ENCODE measurements at places on chromosomes 4 and X.

- no peak for DNase-seq
These were observed 78.9 kb upstream of the PSAPL1 start for GRCh38 chr4:7513671-7514070.

- peak; percentile 13 for DNase-seq
These were observed 855 bp downstream of the GPRASP2 start for GRCh38 chrX:102712981-102713625.

DNA sequence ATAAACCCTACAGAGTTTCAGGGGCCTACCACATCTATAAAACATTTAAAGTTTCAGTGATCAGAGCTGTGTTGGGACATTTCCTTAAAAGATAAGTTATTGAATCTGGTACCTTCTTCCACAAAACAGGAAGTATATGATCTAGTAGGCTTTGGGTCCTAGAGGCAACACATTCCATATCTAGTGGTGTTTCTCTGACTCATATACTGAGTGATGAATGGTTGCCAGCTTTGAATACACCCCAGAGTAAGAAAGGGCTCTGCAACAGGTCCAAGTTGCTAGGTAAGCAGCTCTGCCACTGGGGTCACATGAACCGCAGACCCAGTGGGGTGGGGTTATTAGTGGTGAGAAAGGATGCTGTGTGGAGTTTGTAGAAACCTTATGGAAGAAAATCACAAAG, 32.4 kb upstream of the BLTP1 start:
- no peak for DNase-seq

DNA sequence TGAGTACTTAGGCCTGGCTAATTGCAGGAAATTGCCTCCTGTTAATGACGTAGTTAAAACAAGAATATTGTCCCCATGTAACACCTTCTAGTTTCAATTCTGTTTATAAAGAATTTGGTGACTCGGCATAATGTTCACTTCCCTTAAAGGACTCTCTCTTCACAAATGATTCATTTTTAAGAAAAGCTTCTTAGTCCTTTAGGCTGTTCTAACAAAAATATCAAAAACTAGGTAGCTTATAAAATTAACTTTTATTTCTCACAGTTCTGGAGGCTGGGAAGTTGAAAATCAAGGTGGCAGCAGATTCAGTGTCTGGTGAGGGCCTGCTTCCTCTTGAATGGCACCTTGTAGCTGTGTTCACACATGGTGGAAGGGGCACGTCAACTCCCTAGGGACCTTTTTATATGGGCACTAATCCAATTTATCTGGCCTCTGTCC, 23.8 kb downstream of the COL25A1 start:
- DNase-seq, result no peak

- DNase-seq, result no peak
These were observed at the start of gene MAGEC1 for GRCh38 chrX:141903400-141904155. TSS of gene MAGEC1 (plus strand) at chrX:141903894. CDS start at chrX:141905073, 1,179 bp downstream.

DNA sequence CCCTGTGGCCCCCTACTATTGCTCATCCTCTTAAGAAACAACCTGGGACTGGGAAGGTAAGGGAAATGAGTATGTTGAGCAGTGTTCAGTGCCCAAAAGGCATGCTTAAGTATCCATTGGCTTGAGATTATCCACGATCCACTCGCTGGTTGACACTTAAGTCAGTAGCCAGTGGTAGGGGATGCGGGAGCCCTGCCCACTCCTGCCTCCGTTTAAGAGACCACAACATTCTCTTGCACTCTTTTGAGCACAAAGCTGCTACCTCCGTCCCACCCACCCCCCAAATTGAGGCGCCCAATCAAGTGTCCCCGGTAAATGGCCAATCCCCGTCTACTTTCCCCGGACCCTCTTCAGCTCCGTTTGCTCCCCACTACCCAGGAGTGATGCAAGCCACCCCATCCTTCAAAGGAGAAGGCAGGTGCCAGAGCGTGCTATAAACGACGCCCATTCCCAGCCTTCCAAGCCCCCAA, 25.0 kb downstream of the UTP14A start:
- no peak for DNase-seq

- no peak for DNase-seq
These were observed 55.4 kb upstream of the GBA3 start for GRCh38 chr4:22637306-22637705.

GRCh38 chr4:127080141-127080540, 552.6 kb upstream of the INTU start:
- DNase-seq, result no peak

- no peak for DNase-seq
These were observed 204.7 kb upstream of the JADE1 start for GRCh38 chr4:128604840-128605239.

- DNase-seq, result no peak
These were observed 28.8 kb downstream of the ING2 start for GRCh38 chr4:183533698-183534097.

GRCh38 chr4:183335369-183335940, 13.2 kb upstream of the CLDN24 start:
- no peak for DNase-seq

Measured in hematopoietic multipotent progenitor cell treated with erythropoietin and hydrocortisone succinate and interleukin-3 and kit ligand, for 17 days (in vitro differentiated cells).